Stimulated activated CD4-positive, alpha-beta T cell treated with anti-CD3 and anti-CD28 coated beads, Interleukin-4, amount 100 ng/mL, for 24 hours (primary cell): ENCODE measurements at places on chromosomes 12 and 14.

DNA sequence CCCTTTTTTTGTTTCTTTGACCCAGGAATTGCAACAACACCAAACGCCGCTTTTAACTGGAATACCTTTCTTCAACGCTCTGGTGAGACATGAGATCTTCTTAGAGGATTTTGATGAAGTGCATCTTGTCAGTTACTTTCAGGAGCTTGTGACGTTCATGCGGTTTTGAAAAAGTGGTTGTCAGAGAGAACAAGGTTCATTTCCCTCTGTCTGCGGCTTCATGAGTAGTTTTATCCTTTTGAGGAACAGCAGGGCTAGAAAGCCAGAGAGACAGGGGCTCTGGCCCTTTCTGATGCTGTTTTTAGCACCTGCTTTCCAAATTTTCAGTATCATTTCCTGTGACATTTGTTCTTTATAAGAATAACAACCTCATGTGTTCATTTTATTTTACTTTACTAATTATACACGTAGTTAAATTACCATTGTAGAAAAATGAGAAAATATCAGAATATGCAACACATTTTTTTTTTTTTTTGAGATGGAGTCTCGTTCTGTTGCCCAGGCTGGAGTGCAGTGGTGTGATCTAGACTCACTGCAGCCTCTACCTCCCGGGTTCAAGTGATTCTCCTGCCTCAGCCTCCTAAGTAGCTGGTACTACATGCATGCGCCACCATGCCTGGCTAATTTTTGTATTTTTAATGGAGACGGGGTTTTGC is 61.8 kb downstream of the GLT1D1 start:
- DNase-seq, result peak; percentile 20

DNA sequence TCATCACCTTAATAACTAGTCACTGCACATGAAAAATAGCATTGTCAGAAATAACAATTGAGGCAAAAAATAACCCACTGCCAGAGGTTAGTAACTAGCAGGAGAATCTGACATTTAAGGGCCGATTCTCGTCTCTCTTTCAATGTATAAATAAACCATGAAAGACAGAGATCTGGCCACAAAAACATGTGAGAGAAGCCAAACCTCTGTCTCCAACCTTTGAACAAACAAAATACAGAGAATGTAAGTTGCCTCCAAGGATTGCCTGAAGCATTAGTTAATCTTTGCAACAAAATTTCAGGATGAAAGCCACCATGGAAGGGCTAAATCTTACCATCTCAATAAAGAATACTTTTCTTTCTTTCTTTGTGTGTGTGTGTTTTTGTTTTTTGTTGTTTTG is 257.4 kb upstream of the TMTC1 start:
- no peak for DNase-seq

DNA sequence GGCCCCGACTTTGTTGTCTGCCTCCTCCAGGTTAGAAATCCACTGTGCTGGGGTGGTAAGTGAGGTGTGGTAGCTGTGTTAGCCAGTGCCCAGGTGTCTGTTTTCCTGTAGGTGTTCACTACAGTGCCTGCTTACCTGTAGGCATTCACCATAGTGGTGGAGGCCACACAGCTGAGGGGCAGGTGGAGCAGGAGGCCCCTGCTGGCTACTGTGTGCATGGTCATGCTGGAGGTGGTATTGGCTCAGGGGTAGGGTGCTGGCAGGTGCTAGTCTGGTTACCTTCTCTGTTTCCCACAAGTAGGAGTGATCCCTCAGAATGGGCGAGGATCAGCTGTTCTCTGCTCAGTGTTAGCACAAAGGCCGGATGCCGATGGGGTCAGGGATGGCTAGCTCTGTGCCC is 217.3 kb downstream of the SYT10 start:
- DNase-seq, result no peak

- DNase-seq, result no peak
Measured at GRCh38 chr12:115485967-115486366, 791.5 kb downstream of the MED13L start.

DNA sequence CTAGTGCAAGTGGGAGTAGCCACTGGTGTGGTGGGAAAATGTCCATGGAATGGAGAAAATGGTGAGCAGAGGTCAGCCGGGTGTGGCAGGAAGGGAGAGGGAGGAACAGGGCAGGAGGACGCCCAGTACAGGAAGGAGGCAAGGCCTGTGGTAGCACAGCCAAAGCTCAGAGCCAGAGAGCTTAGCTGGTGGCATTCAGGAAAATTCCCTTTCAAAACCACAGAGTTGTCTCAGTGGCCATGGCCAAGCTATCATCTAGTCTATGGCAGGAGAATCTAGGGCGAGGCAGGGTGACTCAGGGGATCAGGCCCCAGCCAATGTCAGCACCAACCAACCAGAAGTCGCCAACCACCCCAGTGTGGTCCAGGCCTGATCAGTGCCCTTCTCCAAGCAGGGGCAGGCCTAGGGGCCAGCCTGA is 67.7 kb upstream of the DDX11 start:
- no peak for DNase-seq
